ENCODE measurements at places on chromosomes 5 and 9.
A peak's percentile ranks its signal among the peaks of the same experiment; 100 is the strongest.

DNA sequence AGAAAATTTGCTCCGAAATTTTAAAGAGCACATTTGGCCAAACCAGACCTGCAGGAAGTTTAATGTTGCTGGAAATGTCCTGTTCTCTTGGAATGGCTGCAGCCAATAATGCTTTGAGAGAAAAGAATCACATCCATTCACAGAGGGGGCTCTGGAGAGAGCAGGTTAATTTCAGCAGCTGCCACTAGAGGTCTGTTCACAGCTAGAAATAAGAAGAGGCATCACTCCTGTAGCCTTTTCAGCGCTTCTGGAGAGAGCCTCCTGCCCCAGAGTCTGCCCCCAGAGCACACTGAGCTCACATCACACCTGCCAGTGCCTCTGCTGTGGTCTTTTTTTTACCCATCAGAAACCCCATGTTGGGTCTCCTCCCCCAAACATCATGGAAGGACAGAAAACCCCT lies 124.8 kb upstream of the RAD23B start:
- DNase-seq = peak; percentile 12

DNA sequence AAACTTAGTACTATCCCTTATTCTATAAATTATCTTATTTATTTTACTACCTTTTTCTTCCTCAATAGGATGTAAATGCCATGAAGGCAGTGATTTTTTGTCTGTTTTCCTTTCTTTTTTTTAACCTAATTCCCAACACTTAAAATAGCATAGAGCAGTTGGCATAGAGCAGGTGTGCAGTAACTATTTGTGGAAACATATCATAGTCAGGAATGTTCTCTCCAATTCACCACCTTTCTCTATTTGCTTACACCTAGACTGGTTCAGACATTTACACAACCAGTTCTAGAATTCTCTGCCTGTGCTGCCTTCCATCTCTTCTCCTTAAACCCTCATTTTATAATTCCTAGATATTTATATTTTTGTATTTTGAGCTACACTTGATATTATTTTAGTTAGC lies 49.6 kb downstream of the IL31RA start:
- DNase-seq = no peak

GRCh38 chr5:89342106-89342876 lies 459.3 kb upstream of the MEF2C start:
- no peak for DNase-seq

- peak; percentile 53 for DNase-seq
Observed at GRCh38 chr5:64612344-64612961, 77.8 kb upstream of the SHISAL2B start.

All from KBM-7 (cell line).